NCI-H524 (cell line): ENCODE measurements at places on chromosomes 11 and 22.
A peak's percentile ranks its signal among the peaks of the same experiment; 100 is the strongest.

DNA sequence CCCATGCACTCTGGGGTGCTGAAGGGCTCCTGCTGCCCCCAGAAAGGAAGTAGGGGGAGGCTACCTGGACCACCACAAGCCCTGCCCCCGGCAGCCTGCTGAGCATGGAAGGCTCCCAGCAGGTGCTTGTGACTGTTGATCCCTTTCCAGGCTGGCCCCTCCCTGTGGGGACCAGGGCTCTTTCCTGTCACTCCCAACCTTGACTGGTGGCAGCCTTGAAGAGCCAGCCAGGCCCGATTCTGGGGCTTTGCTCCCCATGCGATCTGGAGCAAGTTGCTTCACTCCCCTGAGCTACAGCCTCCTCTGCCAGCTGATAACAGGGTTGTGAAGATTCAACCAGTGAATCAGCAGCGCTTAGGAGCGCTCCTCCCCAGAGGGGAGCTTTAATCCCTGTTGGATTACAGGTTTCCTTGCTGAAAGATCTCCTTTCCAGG is 4.6 kb upstream of the CST6 start:
- no peak for DNase-seq

GRCh38 chr11:1912289-1912878 is 7.1 kb upstream of the TNNT3 start:
- no peak for DNase-seq

- peak; percentile 77 for DNase-seq
These were observed 40.3 kb upstream of the TSKU start for GRCh38 chr11:76742902-76743301.

DNA sequence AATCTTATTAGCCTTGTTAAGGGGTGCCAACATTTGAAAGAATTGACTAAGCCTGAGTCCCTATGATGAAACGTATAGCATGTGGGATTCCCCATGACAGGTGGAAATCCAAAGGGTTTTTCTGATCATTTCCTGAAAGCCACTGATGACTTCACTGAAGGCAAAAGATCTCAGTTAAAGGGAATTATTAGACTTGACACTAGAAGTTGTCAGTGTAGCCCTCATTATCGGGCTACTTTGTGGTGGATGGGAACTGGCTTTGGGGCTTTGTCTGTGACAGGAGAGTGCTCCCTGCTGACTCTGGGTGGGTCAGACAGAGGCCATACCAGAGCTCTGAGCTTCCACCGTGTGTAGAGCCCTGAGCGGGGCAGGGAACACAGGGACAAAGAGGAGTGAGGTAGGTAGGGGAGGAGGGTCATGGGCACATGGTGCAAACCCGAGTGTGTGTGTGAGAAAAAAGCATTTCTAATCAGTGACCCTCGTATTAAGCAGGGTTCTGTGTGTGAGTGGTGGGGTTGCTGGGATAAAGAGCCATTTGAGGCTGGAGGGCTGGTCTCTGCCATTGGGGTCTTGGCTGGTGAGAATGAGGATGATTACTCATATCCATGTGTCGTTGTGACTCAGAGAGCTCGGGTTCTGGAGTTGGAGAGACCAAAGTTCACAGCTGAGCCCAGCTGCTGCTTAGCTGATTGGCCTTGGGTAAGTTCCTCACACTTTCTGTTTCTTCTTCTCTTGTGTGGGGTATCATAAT is 101.1 kb downstream of the GRIK4 start:
- DNase-seq = no peak

- DNase-seq = no peak
These were observed 80.7 kb upstream of the MPPED2 start for GRCh38 chr11:30666817-30667216.

GRCh38 chr11:95923439-95923727 is 524 bp downstream of the MTMR2 start:
- DNase-seq = no peak

DNA sequence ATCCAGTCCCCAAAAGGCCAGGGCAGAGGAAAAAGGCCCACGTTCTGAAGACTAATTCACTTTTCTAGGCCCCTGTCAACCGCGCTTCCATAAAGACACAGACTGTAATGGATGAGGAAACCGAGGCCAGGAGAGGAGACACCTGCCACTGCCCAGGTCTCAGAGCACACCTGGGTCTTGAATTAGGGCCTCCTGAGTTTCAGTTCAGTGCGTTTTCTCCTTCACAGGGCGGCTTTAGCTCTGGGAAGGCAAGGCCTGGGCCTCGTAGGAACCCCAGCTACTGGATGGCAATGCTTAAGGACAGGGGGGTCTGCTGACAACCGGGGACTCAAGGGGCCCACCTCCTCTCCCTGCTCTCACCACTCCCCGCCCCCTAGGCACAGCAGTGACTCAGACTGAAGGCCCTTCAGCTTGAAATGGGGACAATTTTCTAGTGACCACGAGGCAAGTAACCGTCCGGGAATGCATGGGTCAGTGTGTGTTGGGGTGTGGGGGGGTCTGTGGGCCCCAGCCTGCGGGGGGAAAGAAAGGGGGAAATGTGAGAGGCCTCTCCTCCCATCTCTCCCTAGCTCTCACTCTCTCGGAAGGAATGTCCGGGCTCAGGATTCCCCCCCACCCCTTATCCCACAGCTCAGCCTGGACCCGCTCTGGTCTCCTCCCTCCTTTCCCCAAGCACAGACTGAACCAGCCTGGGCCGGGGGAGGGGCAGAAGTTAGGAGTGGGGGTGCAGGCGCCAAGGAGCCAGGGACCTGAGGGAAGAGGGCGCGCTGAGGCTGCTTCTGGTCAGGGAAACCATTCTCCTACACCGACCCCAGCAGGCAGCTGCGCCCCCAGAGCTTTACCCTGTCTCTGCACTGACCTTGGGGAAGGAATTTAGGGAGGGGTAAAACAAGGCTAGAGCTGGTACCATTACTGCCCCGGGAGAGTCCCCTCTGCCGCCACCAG is 17.2 kb downstream of the CREB3L1 start:
- DNase-seq = no peak
